ENCODE measurements at places on chromosomes 12 and 14.

DNA sequence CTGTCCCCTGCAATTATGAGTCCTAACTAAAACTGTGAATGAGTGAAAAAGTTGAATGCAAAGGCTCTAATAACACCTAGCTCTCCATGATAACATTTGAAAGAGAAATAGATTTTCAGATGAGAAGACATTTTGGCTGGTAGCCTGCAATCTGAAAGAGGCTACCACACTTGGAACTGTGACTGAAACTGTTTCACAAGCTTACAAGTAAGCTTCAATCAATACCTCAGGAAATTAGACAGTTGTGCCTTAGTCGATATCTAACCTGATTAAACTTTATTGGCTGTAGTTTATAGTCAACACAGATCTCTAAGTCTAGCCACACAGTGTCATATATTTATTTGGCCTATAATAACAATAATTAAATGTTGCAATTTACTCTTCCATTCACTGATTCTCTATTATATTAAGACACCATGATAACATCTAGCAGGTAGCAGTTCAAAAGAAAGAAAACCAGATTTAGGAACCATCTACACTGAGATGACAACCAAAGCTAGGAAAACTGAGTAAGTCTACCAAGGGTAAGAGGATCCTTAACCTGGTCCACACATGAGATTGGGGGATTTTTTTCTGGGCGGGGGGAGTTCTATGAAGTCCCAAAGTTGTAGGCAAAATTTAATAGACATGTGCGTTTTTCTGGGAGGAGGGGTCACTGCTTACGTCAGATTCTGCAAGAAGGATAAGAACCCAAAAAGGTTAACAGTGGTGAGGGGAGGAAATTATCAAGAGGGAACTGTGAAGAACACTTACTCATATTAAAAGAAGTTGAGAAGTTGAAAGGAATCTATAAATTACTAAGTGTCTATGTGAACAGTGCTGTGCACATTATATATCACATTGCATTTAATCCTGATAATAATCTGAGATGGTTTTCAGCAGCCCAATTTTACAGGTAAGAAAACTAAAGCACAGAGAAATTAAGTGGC is 65.8 kb downstream of the NUMB start:
- DNase-seq, result no peak

GRCh38 chr12:124622331-124622730 is 54.9 kb upstream of the NCOR2 start:
- no peak for DNase-seq

GRCh38 chr12:109277899-109278762 is 31.0 kb downstream of the FOXN4 start:
- DNase-seq, result no peak

DNA sequence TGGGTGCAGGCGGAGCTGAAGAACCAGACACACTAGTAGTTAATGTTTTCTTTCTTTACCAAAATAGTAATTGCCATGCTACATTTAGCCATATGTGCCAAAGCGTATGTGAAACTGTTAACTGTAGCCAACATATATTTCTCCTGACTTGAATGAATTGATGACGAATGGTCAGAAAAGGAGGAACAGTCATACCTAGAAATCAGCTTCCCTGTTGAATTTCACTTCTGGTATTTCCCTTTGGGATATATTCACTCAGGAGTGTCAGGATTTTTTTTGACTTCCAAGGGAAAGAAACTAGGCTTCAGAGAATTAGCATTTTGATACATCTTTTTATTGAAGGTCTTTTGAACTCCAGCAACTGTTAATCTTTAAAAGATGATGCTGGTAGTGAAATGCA is 87.0 kb downstream of the ERC1 start:
- no peak for DNase-seq

DNA sequence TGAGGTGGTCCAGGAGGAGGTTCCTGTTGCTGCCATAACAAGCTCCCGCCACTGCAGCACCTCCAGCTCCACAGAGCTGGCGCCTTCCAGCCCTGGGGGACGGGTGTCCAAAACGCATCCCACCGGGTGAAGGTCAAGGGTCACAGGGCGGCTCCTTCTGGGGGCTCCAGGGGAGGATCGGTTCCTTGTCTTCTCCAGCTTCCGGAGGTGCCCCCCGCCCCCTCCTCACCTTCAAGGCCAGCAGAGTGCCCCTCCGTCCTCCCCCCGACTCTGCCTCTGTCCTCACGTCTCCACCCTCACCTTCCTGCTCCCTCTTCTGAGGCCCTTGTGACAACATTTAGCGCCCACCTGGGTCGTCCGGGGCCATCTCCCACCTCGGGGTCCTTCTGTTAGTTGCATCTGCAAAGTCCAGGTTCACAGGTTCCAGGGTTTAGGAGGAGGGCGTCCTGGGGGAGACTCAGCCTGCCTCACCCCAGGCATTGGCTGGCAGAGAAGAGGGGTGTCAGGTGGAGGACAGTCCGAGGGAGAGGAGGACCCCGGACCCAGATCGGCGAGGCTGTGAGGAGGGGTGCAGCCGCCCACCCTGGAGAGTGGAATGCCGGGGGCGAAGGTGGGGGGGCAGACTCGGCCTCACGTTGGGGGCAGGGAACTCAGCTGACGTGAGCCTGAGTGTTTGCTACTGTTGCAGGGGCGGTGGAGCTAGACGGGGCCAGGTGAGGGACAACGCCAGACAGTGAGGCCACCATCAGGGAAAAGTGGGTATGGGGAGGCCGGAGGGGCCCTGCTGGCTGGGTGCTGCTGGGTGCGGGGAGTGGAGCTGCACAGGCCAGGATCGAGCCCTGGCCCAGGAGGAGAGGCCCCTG is 205.5 kb upstream of the C14orf180 start:
- DNase-seq, result no peak

DNA sequence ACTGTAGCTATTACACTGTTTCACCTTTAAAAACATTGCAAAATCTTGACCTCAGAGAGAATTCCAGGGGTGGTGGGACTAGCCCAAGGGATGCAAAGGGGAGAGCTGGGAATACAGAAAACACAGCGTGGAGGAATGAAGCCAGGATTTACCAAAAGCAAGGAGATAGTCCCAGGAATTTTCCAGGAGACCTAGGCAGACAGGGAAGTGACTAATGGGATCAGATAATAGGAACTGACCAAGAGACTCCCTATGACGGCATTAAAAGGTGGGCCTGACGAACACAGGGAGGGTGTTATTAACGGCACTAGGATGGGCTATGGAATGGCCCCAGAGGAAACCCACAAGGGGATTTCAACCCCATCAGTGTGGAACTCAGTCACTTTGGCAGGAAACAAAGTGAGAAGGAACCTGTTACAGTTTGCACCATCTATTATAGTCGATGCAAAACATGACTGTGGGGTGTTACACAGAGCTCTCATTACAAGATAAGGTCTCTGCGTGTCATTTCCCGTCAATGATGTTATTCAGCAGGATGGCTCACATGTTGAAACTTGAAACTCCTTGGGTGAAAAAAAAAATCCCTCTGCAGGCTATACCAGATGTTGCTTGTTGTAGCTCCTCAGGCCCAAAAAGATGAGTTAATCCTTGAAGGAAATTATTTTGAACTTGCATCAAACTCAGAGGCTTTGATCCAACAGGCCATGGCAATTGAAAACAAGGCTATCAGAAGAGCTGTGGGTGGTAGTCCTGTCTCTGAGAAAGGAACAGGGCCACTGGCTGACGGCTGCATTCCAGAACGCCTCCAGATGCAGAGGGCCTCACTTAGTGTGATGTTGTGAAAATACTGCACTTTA is 58.7 kb downstream of the DRAM1 start:
- no peak for DNase-seq

- DNase-seq, result no peak
These were observed 279.4 kb downstream of the TMTC2 start for GRCh38 chr12:82966001-82966559.

DNA sequence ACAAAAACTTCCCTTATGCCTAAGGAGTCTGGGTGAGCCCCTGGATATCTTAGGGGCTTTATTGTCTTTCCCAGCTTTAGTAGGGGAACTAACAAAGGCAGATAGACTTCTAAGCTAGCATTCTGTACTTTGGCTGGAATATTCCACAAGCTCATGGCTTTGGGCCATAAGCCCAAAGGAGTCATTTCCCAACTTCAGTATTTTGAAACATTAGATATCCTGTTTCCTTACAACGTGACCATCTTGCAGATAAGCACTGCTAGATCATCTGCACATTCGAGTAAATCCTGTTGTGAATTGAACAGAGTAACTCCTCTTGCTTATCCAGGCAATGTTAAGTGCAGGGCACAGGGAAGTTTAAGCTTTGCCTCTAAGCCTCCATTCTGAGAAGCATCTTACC is 70.6 kb upstream of the ACTN1 start:
- no peak for DNase-seq

GRCh38 chr12:83136411-83136810 is 449.7 kb downstream of the TMTC2 start:
- DNase-seq, result no peak

- DNase-seq, result no peak
These were observed 106.3 kb downstream of the ETNK1 start for GRCh38 chr12:22731236-22731635.

DNA sequence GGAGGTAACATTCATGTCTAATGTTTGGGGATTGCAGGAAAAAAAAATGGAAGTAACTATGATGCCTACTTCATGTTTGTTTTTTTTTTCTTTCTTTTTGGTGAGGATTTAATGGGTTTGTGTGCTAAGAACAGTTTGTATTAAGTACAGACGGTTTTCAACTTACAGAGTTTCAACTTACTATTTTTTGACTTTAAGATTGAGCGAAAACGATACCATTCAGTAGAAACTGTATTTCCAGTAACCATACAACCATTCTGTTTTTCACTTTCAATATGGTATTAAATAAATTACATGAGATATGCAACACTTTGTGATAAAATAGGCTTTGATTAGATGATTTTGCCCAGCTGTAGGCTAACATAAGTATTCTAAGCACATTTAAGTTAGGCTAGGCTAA is 10.4 kb downstream of the TECPR2 start:
- DNase-seq, result no peak

GRCh38 chr12:69430942-69431590 is 39.1 kb upstream of the FRS2 start:
- DNase-seq, result no peak

DNA sequence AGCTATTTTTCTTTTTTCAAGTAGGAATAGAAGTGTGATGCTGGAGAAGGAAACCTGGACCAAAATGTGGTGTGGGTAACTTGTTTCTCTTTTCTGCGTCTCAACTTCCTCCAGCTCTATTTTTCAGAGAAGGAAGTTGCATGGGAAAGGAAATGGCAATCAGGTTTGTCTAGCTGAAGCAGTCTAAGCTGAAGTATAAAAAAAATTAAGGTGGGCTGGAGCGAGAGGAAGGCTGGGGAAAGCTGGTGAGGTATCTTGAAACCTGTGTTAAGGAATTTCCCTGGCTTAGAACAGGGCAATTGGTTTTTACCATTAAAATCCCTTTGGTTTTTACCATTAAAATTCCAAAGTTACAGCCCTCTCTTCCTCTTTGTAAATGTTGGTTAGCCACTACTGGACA is 34.2 kb upstream of the NINJ2 start:
- no peak for DNase-seq

- no peak for DNase-seq
These were observed 411.6 kb downstream of the RAD51B start for GRCh38 chr14:68230950-68231717.

DNA sequence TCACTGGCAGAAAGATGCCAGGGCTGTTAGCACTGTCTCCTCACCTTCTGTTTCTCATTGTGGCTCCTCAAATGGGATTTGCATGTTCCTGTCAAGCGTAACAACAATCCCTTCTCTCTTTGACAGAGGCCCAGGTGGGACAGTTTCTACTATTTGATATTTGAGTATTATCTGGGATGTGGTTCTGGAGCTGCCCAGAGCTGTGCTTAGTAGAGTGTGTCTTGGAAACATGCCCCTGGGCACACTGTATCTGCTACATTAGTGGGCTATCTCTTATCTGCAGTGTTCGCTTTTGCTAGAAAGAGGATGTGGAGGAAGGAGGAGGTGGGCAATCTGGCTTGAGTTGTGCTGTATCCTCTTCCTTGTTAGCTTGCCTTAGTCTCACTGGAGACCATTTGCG is 3.8 kb upstream of the ACADS start:
- DNase-seq, result no peak

GRCh38 chr12:29781705-29782266 is 2.0 kb downstream of the TMTC1 start:
- no peak for DNase-seq

DNA sequence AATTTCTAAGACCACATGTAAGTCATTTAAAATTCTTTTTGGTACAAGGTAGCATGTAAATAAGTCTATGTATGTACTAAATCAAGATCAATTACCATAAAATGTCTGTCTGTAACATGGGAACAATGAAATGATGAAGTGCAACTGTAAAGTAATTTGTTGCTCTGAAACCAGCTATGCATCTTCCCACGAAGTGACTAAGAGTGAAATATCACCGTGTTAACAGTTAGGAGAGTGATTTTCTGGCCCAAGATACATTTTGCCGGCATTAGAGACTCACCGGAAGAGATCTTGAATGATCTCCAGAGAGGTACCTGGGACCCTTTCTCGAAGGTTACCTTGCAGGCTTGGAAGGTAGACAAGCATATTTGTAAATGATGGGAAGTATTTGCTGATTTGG is 105.8 kb downstream of the SAMD4A start:
- DNase-seq, result no peak

DNA sequence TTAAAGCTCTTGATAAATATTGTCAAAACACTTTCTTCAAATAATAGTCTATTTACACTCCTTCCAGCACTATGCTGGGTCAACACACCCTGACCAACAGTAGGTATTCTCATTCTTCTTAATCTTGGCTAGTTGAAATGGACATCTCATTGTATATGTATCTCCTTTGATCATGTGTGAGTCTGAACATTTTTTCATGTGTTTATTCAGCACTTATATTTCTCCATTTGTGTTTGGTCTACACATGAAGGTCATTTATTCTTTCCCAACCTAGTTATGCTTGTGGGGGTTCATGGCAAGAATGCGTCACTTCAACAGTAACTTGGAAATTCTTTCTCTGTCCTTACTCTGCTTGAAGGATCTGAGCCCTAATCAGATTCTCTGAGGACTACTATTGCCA is 133.1 kb upstream of the ARID2 start:
- no peak for DNase-seq

DNA sequence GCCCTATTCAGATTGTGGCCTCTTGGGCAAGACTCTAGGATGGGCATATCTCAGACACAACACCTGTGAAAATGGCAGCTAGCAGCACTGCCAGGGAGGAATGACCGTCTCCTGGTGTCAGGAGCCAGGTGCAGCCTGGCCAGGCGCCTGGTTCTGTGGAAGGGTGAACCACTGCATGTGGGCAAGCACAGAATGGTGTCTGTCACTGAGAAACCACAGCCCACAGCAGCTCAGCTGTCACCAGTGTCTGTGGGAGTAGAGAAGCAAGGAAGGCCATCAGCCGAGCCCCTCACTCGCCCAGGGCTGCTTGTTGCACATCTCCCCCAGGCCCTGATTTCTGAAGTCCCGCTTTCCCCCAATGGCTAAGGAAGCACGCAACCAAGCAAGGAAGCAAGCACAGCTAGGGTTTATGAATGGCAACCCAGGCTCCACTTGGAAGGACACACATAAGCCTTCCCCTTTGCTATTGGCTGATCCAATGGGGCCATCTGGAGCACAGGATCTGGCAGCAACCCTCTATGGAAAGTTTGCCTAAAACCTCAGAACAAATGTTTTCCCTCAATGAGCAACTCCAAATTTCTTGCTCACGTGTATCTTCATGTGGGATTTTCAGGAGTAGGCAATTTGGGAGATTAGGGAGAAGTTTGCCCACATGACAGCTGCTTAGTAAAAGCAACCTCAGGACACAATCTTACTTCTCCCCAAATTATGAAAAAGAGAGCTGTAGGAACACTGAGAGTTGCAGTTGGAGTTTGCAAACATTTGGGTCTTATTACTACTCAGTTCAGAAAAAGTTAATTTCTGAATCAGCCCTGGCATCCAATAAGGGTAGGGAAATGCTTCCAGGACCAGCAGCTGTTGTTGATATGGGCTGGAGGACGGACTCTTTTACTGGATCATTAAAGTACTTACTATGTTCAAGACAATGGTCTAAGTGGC is 44.7 kb downstream of the GPHB5 start:
- no peak for DNase-seq

Data from left renal pelvis (tissue), 4 donors.